ENCODE measurements at places on chromosomes 7 and 10.
A peak's percentile ranks its signal among the peaks of the same experiment; 100 is the strongest.

DNA sequence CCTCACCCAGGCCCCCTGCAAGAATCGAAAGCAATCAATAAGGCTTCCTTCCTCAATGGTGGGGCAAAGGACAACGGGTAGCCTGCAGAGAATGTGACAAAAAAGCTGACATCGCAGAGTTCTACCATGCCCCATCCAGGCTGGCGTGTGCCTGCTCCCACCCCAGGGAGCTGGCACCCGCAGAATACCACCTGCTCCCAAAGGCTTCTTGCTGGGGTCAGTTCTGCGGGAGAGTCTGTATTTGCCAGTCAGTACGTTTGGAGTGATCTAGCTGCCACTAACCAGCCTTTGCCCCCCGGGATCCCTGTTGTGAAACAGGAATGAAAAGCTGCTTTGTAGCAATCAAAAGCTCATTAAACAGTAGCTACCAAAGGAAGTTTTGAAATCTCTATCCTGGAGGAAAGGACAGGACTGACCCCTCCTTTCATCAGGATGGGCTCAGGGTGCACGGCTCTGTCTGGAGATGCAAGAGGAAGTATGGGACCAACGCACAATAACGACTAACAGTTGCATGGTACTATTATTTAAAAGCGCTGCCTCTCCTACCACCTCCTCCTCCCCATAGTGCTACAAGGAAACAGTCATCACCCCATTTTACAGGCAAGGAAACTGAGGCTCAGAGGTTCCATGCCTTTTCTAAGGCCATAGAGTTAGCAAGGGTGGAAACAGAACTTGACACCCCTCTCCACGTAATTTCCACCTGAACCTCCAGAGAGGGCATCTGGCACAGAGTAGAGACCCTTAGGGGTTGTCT lies 67.0 kb downstream of the FGFR2 start:
- DNase-seq = no peak

DNA sequence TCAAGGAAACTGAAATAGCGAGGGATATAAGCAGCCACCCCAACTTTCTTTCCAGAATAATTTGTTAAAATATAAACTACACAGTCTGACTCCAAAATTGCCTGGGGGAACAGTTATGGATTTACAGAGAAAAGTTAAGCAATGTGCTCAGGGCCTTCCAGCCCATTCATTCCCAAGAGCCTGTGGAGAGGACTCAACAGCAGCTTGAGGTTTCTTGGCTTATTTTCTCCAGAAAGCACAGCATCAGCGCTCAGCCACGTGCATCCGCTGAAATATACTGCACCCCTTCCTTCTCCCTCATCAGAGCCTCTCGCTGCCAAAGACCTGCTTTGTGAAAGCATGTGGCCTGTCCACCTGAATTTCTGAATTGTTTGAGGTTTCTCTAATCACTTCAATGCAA lies 375.2 kb upstream of the VWC2 start:
- no peak for DNase-seq

DNA sequence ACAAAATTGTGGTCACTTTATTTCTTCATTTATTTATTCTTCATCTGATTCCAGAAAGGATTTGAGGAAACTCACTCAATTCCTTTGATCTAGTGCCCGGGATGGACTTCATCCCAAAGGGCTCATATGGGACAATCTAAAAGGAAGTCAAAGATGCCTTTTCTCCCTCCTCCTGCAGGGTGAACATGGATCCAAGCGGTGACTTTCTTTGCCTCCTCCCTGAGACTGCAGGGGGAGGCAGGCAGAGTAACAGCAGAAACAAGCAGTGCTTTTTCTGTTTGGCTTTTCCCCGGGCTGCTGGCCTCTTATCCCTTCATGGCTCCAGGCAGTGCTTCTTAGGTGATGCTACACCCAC lies 10.0 kb upstream of the DNMBP start:
- DNase-seq = no peak

DNA sequence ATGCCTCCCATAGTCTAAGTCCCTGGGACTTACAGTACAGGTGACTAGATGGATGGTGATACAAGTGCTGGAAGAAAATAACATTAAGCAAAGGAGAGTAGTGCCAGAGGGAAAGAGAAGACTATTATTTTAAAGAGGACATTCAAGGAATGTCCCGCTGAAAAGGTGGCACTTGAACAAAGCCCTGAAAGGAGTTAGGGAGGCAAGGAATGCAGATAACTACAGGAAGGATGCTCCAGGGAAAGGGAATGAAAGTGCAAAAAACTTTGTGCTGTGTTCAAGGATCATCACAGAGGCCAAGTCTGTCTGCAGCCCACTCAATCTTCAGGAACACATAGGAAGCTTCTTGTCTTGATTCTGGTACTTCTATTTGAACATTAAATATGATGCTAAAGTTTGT lies 14.9 kb downstream of the ANKMY2 start:
- no peak for DNase-seq

DNA sequence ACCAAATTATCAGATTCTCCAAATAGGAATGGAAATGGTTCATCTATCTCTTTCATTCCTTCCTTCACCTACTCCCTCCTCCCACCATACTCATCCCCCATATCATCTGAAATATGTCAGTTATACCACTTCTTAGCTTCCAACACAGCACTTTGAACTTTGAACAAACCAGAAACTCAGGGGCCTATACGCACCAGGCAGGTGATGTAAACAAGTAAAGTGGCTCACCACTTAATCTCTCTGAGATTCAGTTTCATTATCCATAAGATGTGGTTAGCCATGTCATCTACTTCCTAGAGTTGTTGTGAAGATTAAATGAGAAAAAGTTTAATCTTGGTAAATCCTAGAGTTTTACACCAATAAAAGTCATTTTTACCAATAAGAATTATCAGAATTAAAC lies 65.9 kb upstream of the LRRN3 start:
- peak; percentile 39 for DNase-seq

DNA sequence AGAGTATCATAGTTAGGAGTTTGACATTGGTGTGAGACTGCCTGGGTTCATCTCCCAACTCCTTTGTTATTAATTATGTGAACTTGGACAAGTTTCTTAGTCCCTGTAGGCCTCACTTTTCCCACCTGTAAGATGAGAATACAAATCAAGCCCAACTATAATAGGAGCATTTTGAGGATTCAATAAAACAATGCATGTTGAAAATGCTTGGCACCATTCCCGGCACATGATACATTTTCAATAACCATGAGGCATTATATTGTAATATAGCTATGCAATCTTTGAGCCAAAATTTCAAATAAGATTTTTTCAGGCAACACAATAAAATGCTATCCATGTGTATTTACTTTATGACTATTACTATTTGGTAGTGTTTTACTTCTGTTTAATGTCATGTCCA lies 229.0 kb upstream of the SP4 start:
- DNase-seq = no peak

- DNase-seq = no peak
Measured at GRCh38 chr10:54585572-54585971, 215.5 kb downstream of the PCDH15 start.

GRCh38 chr7:129351320-129351719 lies 82.9 kb upstream of the STRIP2 start:
- no peak for DNase-seq

DNA sequence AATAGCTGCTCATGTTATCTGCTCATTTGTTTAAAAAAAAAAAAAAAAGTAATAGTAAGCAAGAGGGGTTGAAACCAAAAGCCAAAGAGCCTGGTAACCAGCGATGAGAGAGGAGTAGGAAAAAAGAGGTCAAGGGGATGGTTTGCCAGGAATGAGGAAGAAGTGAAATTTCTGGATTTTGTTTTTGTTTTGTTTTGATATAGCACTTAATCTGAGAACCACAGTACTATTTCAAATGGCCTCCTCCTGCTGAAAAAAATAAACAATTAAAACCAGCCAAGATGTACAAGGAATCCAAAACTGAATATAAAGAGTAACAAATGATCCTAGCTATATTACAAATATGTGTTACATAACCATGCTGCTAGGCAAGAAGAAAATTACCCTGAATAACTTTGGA lies 213.1 kb downstream of the FGFR2 start:
- no peak for DNase-seq

DNA sequence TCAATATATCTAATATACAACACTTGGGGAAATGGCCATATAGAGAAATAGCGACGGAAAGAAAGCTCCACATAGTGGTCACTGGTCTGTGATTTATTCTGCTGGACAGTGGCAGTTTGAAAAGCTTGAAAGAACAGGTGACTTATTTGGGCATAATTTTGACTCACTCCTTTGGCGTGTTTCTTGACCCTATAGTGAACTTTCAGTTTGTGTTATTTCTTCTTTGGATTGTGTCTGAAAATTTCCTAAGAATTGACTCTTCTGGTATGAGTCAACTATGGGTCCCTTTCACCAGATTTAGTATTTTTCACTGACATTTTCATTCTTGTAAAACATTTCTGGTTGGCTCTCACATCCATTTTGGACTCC lies 25.8 kb upstream of the IMMP2L start:
- DNase-seq = no peak

DNA sequence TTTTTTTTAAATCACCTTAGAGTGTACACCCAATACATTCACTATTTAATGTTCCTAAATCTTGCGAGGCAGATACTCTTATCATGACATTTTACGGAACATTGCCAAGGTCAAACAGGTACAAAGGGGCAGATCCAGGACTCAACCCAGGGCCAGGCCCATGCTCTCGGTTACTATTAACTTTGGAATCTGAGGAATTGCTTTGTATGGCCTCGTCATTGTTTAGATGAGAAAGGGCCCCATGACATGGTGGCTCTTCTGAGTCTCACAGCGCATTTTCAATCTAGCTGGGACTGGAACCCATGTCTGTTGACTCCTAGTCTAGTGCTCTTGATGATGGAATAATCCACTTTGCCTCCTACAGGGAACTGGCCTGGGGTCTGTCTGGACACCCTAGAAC lies 59.1 kb downstream of the GATA3 start:
- DNase-seq = no peak

GRCh38 chr10:9140373-9140772 lies 1085.9 kb downstream of the GATA3 start:
- DNase-seq = no peak

- no peak for DNase-seq
Measured at GRCh38 chr7:2631946-2632732, at the start of gene TTYH3. Gene TTYH3 (plus strand): TSS chr7:2631986. CDS start chr7:2632156, 170 bp downstream.

DNA sequence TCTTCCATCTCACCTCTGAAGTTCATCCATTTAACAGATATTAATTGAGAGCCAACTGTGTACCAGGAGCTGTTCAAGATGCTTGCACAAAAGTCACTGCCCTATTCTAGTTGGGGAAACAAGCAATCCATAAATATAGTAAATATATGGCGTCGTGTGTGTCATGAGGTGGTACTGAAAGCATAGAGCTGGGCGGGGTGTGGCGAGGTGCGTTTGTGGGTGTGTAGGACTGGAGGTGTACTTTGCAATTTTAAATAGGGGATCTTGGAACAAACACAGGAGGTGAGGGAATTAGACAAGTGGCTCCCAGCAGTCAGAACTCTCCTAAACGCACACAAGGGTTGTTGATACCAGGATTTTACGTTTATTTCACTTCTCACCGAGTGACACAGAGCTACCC lies 490 bp upstream of the ZNF239 start:
- no peak for DNase-seq

DNA sequence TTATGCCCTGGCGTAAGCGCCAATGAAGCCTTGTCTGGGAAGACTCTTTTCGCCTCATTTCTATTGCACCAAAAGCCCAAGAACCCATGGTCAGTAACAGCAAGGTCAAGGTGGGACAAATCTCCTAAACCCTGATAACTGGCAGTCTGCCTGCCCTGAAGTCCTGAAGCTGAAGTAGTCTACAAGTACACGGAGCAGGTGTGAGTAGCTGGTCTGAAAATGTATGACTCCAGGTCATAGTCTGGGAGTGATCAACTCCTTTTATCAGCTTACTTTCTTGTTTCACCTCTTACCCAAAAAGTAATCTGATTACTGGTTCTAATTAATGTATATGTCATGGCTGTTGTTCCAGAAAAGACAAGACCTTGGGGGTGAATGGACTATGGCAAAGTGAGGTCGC lies 107.3 kb upstream of the EFCAB10 start:
- no peak for DNase-seq

GRCh38 chr10:51602326-51602725 lies 97.1 kb downstream of the CSTF2T start:
- no peak for DNase-seq

GRCh38 chr7:81248420-81248819 lies 329.6 kb upstream of the SEMA3C start:
- no peak for DNase-seq

- no peak for DNase-seq
Measured at GRCh38 chr7:25308906-25309705, 80.8 kb upstream of the NPVF start.

- no peak for DNase-seq
Measured at GRCh38 chr10:63744060-63744941, 223.1 kb downstream of the REEP3 start.

- no peak for DNase-seq
Measured at GRCh38 chr7:117937049-117937752, 64.0 kb upstream of the CTTNBP2 start.

DNA sequence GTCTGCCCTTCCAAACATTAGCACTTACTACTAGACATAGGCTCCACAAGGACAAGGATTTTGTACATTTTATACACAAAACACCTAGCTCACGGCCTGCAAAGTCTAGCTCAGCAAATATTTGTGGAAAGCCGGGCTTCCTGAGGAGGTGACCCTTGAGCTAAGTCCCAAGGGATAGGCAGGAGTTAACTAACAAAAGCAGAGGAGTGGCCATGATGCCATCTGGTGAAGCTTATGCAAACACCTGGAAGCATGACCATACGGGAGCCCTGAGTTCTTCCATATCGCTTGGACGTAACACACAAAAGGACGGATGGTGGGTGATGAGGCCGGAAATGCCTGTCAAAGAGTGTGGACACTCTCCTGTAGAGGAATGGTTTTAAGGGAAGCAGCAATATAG lies 25.9 kb upstream of the YAE1 start:
- DNase-seq = no peak

- no peak for DNase-seq
Measured at GRCh38 chr10:29537799-29538198, 97.0 kb downstream of the SVIL start.

DNA sequence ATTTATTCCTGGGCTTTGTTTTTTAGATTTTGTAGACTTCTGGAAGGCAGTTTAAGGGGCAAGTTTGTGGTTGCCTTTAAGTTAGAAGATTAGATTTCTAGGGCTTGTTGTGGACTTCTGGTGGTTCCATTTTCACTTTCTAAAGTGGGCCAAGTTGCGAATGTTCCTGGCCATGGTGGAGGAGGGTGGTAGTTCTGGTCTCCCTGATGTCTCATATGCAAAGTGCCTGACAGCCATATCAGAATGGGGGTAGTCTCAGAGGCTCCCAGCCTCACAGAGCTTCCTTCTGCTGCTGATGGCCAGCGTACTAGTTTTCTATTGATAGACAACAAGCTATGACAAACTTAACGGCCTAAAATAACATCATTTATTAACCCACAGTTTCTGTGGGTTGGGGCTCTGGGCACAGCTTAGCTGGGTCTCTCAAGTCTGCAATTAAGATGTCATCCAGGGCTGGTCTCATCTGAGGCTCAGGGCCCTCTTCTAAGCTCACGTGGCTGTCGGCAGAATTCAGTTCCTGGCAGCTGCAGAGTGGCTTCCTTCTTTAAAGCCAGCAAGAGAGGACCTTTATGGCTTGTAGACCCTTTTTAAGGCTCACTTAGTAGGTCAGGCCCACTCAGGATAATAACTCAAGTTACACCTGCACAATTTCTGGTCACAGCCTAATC lies 44.8 kb downstream of the BMPER start:
- DNase-seq = no peak
